ENCODE measurements at places on chromosomes 1 and 21.

- DNase-seq, result no peak
Observed at GRCh38 chr1:19925342-19926070, 2.1 kb upstream of the PLA2G2E start.

- DNase-seq, result no peak
Observed at GRCh38 chr1:30806381-30807317, 49.1 kb upstream of the LAPTM5 start.

DNA sequence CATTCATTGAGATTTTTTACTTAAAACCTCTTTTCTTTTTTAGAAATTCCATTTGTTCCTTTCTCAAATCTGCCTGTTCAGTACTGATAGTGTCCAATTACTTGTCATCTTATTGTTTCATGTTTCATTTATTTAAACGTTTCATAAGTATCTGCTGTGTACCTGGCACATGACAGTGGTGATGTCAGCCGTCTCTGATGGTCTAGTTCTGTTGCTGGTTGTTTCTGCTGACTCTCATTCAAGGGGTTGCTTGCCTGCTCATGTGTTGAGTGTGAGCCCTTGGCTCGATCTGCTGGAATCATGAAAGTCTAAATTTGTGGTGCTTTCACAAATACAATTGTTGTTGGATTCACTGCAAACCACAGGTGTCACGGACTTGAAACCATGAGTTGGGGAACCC lies 25.5 kb upstream of the C2CD2 start:
- no peak for DNase-seq

DNA sequence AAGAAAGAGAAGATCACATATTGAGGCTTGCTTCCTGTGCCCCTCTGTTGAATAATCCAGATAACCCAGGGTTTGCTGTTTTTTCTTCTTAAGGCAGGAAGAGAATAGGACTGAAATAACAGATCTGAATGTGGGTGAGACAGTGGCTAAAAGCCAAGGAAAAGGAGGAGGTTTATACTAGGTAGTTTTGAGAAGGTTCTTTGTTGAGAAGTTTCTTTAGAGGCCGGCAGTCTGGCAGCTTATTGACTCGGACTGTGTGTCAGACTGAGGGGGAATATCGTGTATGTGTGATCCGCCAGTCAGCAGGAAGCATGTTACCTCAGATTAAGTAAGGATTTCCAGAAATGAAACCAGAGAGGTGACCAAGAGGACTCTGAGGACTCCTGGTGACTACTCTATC lies 119.8 kb downstream of the PLA2G4A start:
- no peak for DNase-seq

DNA sequence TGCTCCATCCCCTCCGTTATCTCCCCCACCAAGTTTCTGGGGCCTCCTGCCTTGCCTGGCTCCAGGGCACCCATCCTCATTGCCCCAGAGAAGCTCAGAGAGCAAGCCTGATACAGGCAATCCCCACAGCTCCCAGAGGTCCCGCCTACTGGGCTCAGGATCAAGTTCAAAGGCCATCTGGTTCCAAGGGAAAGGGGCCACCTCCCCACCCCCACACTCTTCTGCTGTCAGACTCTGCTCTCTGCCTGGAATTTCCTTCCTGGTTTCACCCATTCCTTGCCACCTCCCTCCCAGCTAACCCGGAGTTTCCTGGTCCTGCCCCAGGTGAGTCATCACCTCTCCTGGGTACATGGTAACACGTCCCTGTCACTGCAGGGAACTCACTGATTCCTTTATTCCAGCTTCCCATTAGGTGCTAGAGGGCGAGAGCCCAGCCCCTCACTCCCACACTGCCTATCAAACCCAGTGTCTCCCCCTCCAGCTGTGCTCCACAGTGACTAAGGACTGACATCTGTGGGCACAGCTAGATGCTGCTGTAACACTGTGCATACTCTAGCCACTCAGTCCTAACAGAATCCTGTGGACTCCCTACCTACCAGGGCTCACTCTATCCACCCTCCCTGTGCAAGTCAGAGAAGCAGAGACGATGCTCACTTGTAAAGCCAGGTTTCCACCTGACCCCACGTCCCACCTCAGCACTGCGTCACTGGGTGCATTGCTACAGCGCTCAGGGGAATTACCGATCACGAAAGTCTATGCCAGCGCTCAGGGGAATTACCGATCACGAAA lies 21.8 kb downstream of the RSPH1 start:
- no peak for DNase-seq

DNA sequence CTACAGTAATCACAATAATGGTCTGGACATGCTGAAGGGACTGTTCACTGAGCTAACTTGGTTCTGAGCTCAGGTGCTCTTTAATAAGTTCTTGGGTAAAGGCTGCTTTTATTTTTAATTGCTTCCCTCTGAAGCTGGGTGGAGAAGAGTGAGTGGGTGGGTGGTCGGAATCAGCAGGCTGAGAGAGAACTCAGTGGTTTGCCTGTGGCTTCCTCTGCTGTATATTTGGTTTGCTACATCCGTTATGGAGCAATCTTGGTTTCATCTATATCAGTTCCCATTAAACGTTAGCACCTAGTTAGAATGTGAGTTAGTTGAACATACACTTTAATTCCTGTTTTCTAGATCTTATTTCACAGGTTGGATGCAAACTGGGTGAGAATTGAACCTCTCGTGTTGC lies 23.3 kb downstream of the CNIH4 start:
- peak; percentile 86 for DNase-seq

DNA sequence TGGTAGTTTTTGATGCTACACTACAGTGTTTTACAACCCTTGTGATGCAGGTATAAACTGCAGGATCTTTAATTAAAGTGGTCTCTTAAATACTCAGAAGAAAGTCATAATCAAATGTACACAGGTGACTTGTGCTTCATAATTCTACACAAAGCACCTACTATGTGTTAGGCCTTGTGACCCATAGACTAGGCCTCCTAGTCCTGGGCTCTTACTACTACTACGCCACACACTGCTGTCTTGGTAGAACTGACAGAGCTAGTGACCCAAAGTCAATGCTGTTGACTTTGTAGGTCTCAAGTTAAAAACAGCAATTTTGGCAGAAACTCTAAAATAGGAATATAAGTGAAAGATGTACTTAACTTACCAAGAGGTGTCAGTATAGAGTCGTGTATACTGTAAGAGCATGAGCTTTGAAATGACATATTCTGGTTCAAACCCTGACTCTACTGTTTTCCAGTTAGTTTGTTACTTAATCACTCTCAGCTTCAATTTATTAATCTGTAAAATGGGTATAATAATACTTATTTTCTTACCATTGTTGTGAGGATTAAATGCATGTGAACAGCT lies 48.6 kb upstream of the LMO4 start:
- DNase-seq, result no peak

DNA sequence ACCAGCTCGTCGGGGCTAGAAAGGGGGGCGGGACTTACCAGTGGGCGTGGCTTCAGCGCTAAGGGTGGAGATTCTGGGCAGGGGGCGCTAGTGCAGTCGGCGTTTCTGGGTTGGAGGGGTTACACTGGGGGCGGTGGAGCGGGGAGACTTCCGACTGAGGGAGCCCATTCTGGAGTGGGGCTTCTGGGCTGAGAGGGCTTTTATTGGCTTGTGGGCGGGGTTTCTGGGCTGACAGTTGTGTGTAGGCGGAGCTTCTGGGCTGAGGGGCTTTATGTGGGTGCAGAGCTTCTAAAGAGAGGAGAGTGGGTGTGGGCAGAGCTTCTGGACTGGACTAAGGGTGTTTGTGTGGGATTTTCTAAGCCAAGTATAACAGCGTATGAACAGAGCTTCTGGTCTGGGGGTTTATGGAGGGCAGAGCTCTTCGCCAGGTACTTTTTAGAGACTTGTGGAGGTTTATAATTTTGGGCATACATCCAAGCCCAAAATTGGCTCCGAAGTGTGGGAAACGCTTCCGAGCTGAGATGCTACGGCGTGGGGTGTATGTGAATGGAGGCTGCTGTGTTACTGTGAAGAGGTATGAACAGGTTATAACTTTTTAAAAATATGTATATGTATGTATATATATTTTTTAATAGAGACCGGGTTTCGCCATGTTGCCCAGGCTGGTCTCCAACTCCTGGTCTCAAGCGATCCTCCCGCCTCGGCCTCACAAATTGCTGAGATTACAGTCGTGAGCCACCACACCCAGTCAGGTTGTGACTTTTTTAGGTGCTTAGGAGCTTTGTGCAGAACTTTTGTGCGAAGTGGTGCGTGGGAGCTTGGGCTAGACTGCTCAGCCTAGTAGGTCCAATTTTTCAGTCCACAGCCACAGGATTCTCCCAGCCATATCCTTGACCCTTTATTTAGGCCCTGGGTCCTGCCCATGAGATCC lies 825 bp downstream of the TMEM39B start:
- DNase-seq, result peak; percentile 61

GRCh38 chr1:8257621-8258020 lies 60.3 kb upstream of the SLC45A1 start:
- DNase-seq, result no peak

All from activated CD4-positive, alpha-beta T cell treated with anti-CD3 and anti-CD28 coated beads, Interleukin-2, amount 10 ng/mL, durations not matched to agents 24 days and 14 days (primary cell).